ENCODE measurements at places on chromosomes 2 and 18. TPM values are rescaled to one million over a fixed set of nuclear protein-coding genes. Genes with fewer than 3 reads are reported as not detected.

The CTAGE1 gene
- total RNA-seq = not detected

The AMER3 gene
- total RNA-seq = 0.49 TPM

The CDCA7 gene
- 95.5 TPM for total RNA-seq

The CNDP1 gene
- total RNA-seq = not detected

The NEB gene
- total RNA-seq = 8.2 TPM

The REG3A gene
- not detected for total RNA-seq

DNA sequence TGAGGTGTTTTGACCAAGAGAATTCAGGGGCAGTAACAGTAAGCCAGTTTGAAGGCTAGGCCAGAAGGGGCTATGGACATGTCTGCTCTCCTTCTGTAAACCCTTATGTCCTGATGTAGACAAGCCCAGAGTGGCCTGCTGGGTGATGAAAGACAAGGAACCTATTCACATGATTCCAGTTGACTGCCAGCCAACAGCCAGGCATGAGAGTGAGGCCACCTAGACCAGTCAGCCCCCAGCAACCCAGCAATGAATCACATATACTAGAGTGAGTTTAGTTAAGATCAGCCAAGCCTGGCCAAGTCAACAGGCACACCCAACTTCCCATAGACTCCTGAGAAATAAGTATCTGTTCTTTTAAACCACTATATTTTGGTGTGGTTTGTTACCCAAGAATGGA, 1889.7 kb upstream of the CELF4 start:
- H3K27me3 ChIP-seq = no peaks in the 10 kb centered on the region
- no peak for DNase-seq
- no peak overlapping the region for H3K27ac ChIP-seq
- no peak overlapping the region for H3K4me3 ChIP-seq

- H3K27me3 ChIP-seq = no peaks in the 10 kb centered on the region
- H3K27ac ChIP-seq = no peak overlapping the region
- no peak overlapping the region for H3K4me3 ChIP-seq
- no peaks in the 10 kb centered on the region for H3K4me1 ChIP-seq
- DNase-seq = no peak
Observed at GRCh38 chr2:22600999-22601398, 784.0 kb upstream of the KLHL29 start.

- no peak overlapping the region for H3K27ac ChIP-seq
- H3K4me3 ChIP-seq = no peak overlapping the region
- no peaks in the 10 kb centered on the region for H3K4me1 ChIP-seq
- no peak for DNase-seq
Observed at GRCh38 chr2:65165558-65165957, 35.7 kb upstream of the RAB1A start.

DNA sequence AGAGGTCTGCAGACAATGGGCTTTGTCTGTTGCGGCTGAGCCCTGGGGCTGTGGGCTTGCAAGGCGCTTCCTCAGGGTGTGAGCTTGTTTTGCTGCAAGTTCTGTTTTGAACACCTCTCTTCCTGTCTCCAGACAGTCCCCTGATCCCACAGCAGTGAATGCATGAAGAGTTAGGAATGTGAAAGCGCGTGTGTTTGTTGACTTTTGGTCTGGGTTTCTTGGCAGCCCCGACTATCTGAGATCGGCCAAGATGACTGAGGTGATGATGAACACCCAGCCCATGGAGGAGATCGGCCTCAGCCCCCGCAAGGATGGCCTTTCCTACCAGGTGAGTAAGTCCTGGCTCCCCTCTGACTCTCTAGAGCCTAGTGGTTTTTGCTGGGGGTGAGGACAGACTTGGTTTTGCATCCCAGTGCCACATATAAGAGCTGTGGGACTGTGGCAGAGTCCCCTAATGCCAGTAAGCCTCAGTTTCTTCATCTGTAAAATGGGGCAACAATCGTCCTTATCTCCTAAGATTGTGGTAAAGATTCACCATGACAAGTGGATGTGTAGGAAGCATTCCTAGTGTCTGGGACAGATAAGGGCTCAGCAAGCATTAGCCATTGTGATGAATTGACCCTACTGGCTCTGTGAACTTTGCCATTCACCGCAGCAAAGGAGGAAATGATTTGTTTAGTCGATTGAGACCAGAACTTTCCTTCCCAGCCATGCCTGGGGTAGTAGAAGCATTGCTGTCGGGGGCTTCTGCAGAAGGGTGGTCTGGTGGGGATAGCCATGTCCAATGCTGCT, 3.0 kb downstream of the LBH start:
- no peaks in the 10 kb centered on the region for H3K36me3 ChIP-seq
- H3K4me3 ChIP-seq = 0 out of 2 replicates have a peak overlapping the region, but pooled peaks have one; percentile 87
- peaks cover 35% of the 10 kb centered on the region for H3K27me3 ChIP-seq

DNA sequence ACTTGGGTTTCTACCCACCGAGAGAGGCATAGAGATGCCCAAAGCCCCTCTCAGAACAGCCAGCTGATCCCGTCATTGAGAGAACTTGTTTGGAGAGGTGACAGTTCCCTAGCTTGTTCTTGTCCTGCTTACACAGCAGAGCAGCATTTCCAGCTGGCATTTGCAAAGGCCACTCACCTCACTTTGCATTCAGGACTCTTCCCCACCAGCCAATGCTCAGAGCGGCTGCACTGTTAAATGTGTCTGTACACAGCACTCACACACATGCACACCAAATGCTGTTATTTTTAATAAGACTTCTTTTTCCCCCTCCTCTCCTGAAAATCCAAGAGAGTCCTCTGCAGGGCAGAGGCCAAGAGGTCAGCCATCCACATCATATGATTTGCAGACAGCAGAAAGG, 104.6 kb upstream of the SLC14A2 start:
- H3K27me3 ChIP-seq = no peaks in the 10 kb centered on the region
- no peak overlapping the region for H3K4me3 ChIP-seq
- no peak overlapping the region for H3K27ac ChIP-seq

DNA sequence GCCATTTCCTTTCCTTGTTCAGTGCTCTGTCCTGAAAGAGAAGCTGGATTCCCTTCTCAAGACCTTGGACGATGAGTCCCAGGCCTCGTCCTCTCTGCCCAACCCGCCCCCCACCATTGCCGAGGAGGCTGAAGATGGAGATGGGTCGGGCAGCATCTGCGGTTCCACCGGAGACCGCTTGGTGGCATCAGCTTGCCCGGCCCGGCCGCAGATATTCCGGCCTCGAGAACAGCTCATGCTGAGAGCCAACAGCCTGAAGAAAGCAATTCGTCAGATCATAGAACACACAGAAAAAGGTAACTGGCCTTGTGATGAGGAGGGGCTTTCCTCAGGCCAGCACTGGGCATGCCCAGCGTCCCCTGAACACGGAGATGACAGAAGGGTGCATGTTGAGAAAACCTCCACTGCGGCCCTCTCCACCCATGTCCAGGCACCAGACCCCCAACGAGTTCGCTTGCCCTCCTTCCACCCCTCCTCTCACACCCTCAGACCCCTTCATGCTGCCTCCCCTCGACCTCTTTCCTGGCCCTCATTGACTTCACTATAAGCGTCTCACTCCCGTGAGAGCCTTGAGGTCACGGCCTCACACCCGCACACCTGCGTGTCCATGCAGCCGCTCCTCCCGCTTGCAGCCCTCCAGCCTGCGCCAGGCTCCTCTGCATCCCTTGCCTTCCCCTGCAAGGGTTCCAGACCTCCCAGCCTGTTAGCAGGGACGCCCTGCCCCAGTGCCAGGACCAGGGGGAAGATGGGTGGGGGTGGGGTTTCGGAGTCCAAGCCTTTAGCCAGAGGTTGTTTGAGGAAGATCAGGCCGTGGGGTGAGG, 95.0 kb downstream of the DGKD start:
- no peaks in the 10 kb centered on the region for H3K4me1 ChIP-seq
- peak; percentile 81 for DNase-seq
- H3K4me3 ChIP-seq = no peak overlapping the region
- no peak overlapping the region for H3K27ac ChIP-seq

- DNase-seq = no peak
- H3K27me3 ChIP-seq = no peaks in the 10 kb centered on the region
- H3K4me3 ChIP-seq = no peak overlapping the region
- no peaks in the 10 kb centered on the region for H3K36me3 ChIP-seq
- no peak overlapping the region for H3K27ac ChIP-seq
Observed at GRCh38 chr2:170340693-170341068, 162.7 kb downstream of the MYO3B start.

GRCh38 chr2:150812664-150813367, 325.3 kb upstream of the RND3 start:
- no peaks in the 10 kb centered on the region for H3K27me3 ChIP-seq
- no peaks in the 10 kb centered on the region for H3K36me3 ChIP-seq
- H3K4me3 ChIP-seq = no peak overlapping the region
- no peak for DNase-seq
- no peak overlapping the region for H3K27ac ChIP-seq

DNA sequence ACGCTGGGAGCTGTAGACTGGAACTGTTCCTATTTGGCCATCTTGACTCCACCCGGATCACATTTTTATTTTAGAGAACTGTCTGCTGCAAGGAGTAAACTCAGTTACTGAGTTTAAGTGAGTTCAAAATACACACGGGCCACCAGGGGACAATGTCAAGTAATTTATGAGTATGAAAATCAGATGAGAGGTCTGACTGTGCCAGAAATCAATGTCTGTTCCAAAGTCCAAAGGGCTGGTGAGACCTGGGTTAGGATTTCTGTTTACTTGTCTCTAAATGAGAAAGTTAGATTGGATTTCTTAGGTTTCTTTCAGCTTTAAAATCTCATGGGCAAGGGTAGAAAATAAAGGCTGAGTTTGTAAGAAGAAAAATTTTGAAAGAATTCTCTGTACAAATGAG, 465.8 kb upstream of the MEIS1 start:
- no peak for DNase-seq
- no peak overlapping the region for H3K27ac ChIP-seq
- no peaks in the 10 kb centered on the region for H3K36me3 ChIP-seq

DNA sequence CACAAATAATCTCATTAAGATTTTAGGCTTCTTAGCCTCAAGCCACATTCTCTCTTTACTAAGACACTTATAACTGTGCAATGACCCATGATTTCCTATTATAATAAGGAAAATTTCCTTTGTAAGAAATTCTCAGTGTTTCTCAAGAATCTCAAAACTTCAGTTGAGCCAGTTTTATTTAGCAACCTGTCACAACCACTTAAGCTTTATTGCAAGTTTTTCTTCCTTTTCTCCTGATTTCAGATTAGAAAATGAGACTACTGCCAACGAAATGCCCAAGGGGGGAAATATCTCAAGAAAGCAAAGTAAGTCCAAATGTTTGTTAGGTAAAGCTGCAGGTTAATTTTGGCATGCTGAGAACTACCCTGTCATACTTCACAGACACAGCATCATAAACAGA, 178.5 kb downstream of the THADA start:
- 0 out of 2 replicates have a peak, but pooled peaks cover 3% of the 10 kb centered on the region for H3K36me3 ChIP-seq
- DNase-seq = no peak
- H3K4me3 ChIP-seq = no peak overlapping the region
- H3K4me1 ChIP-seq = peaks cover 14% of the 10 kb centered on the region
- H3K27me3 ChIP-seq = no peaks in the 10 kb centered on the region

DNA sequence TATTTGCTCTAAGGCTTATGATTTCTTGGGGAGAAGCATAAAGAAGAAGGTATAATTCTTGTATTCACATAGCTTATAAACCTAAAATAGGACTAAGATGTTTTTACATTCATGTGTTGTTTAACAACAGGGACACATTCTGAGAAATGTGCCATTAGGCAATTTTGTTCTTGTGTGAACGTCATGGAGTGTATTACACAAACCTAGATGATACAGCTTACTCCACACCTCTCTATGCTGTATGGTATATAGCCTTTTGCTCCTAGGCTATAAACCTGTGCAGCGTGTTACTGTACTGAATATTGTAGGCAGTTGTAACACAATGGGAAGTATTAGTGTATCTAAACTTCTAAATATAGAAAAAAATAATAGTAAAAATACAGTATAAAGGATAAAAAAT, 92.1 kb downstream of the PHLPP1 start:
- peaks cover 51% of the 10 kb centered on the region for H3K4me1 ChIP-seq
- DNase-seq = no peak
- H3K4me3 ChIP-seq = no peak overlapping the region
- H3K27ac ChIP-seq = no peak overlapping the region
- H3K36me3 ChIP-seq = no peaks in the 10 kb centered on the region

DNA sequence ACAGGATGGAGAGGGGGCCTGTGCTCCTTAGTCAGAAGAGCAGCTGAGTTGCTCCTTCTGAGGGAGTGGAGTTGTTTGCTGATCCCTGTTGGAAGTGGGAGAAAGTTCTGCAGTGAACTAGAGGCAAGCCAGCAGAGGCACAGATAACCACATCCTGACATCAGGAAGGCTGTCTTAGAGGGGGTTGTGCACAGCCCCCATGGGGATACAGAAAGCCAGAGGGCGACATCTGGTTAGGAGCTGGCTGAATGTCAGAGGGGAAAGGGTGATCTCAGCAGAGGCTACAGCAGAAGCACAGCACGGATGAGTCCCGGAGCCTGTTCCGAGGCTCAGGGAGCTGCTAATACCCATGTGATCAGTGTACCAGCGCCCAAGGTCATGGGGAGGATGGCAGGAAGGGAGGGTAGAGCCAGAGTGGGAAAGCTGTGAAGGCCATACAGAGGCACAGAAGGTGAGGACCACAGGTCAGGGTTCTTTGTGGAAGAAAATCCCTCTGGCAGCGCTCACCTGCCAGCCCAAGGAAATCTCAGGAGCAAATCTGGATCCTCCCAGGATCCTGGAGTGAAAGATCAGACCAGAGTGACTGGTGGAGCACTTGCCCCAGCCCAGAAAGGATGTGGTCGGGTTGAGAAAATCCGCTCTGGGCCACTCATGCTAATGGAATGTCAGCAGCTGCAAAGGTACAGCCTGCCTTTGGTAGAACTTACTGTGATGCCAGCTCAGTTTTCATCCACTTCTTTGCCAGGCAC, 111.8 kb downstream of the STPG4 start:
- no peaks in the 10 kb centered on the region for H3K36me3 ChIP-seq
- DNase-seq = peak; percentile 27
- H3K27me3 ChIP-seq = no peaks in the 10 kb centered on the region
- no peak overlapping the region for H3K4me3 ChIP-seq

- H3K27ac ChIP-seq = no peak overlapping the region
- no peaks in the 10 kb centered on the region for H3K27me3 ChIP-seq
- H3K4me1 ChIP-seq = no peaks in the 10 kb centered on the region
- no peak for DNase-seq
- no peak overlapping the region for H3K4me3 ChIP-seq
Observed at GRCh38 chr2:95380280-95380679, 22.2 kb upstream of the FAHD2A start.

GRCh38 chr18:54918060-54918459, 41.2 kb downstream of the CCDC68 start:
- no peaks in the 10 kb centered on the region for H3K36me3 ChIP-seq
- no peak overlapping the region for H3K4me3 ChIP-seq
- no peak overlapping the region for H3K27ac ChIP-seq
- no peaks in the 10 kb centered on the region for H3K27me3 ChIP-seq

DNA sequence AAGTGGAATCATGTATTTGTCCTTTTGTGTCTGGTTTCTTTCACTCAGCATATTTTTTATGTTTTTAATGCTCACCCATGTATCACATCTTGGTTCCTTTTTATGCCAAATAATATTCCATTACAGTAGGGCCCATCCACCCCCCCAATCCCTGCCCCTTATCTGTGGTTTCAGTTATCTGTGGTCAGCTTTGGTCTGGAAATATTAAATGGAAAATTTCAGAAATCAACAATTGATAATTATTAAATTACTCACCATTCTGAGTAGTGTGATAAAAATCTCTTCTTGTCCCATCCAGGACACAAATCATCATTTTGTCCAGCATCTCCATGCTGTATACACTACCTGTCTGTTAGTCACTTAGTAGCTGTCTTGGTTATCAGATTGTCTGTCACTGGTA, 66.7 kb downstream of the BIRC6 start:
- H3K27me3 ChIP-seq = no peaks in the 10 kb centered on the region
- H3K4me3 ChIP-seq = no peak overlapping the region
- H3K36me3 ChIP-seq = no peaks in the 10 kb centered on the region
- H3K27ac ChIP-seq = no peak overlapping the region
- 0 out of 2 replicates have a peak, but pooled peaks cover 3% of the 10 kb centered on the region for H3K4me1 ChIP-seq

GRCh38 chr2:205678541-205679142, 3.7 kb upstream of the NRP2 start:
- DNase-seq = no peak
- H3K27me3 ChIP-seq = peaks cover 23% of the 10 kb centered on the region
- H3K4me1 ChIP-seq = peaks cover 24% of the 10 kb centered on the region
- no peak overlapping the region for H3K27ac ChIP-seq
- H3K4me3 ChIP-seq = no peak overlapping the region
